ENCODE measurements at places on chromosomes 6 and 20. TPM values are rescaled to one million over a fixed set of nuclear protein-coding genes. Genes with fewer than 3 reads are reported as not detected.

DNA sequence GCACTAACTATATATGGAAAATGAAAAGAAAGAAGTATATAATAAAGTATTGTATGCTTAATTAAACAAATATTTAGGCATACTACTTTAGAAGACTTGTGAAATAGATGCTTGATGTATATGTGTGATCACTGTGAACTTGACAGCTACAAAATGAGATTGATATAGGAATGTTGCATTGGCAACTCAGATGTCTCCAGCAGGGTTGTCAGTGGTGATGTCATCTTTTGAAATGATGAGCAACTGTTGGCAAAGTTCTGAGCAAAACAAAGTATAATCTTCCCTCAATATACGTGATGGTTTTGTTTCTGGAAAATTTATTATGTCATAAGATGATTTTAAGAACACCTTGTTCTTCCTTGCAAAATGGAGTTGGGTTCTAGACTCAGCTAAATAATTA is 133.8 kb downstream of the ARID1B start:
- DNase-seq = no peak

DNA sequence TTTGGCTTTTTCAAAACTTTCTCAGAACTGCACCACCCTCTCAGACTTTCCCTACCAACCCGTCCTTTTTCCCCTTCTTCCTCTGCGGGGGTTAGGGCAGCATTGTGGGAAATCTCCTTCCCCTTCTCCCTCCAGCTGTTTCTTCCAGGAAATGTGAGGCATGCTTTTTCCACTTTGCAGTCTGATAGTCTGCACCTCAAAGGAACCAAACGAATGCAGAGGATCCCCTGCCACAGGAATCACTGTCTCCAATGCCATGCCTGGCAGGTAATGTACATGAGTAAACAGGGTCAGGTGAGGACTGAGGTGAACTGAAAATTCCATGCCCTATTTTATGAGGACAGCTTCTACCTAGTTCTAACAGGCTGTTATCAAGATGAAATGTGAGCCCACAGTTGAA is 218.4 kb downstream of the BCAS1 start:
- no peak for DNase-seq

- DNase-seq = no peak
Measured at GRCh38 chr6:100518588-100518987, 53.9 kb upstream of the SIM1 start.

- DNase-seq = no peak
Measured at GRCh38 chr6:90715093-90715655, 128.3 kb upstream of the MAP3K7 start.

GRCh38 chr20:19077370-19078220 is 134.8 kb upstream of the SLC24A3 start:
- DNase-seq = no peak

DNA sequence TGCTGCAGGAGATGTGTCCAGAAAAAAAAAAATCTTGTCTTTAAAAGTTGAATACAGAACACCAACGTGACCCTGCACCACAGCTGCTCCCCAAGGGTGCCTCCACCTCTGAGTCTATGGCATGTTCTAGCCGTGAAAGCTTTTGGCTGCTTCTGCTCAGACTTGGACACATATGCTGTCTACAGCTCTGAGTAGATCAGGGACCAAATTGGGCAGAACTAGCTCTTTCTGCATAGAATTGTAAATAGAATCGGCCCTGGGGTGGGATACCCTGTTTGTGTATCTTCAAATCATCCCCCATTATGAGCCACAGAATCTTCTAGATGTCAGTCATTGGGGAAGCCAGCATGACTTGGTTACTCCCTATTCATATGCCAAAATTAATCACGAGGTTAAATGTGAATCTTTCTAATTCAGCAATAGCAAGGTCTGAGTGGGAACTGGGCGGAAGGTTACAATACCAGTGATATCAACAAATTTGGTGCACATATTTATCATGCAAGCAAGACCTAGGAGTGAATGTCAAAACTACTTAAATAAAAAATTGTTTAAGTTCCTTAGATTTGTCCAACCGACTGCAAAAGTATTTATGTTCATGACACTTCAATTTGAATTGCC is 302.8 kb downstream of the KIF16B start:
- no peak for DNase-seq

LY6G5C gene
- 1.7 TPM for total RNA-seq

GRCh38 chr6:64103480-64103879 is 467.9 kb downstream of the PHF3 start:
- DNase-seq = no peak

- DNase-seq = no peak
Measured at GRCh38 chr20:63772781-63773518, 33.4 kb downstream of the SLC2A4RG start.

DNA sequence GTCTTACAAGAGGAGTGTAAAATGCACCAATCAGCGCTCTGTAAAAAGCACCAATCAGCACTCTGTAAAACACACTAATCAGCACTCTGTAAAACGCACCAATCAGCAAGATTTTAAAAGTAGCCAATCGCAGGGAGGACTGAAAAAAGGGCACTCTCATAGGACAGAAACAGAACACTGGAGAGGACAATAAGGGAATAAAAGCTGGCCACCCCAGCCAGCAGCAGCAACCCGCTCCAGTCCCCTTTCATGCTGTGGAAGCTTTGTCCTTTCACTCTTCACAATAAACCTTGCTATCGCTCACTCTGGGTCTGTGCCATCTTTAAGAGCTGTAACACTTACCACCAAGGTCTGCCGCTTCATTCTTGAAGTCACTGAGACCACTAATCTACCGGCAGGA is 1.7 kb upstream of the AIG1 start:
- DNase-seq = no peak

MAN1A1 gene
- 60.6 TPM for total RNA-seq

- DNase-seq = no peak
Measured at GRCh38 chr6:91697010-91697695, 1110.3 kb upstream of the MAP3K7 start.

TMEM244 gene
- total RNA-seq = not detected

- DNase-seq = no peak
Measured at GRCh38 chr6:145865175-145865574, 50.6 kb upstream of the FBXO30 start.

Data from posterior vena cava (tissue), 2 donors.